ENCODE measurements at places on chromosomes 3 and 15. TPM values are rescaled to one million over a fixed set of nuclear protein-coding genes. Genes with fewer than 3 reads are reported as not detected.
A peak's percentile ranks its signal among the peaks of the same experiment; 100 is the strongest.

DNA sequence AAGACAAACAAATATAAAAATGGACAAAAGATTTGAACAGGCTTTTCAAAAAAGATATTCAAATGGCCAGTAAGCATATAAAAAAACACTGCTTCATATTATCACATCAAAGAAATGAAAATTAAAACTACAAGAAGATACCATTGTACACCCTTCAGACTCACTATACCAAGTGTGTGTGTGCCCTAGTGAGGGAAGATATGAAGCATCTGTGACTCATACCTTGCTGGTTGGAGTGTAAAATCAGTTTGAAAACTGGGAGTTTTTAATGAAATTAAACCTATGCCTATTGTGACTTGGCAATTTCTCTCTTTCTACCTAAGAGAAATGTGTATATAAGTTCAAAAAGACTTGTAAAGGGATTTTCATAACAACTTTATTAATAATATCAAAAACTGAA lies 23.5 kb upstream of the SLC15A2 start:
- H3K27me3 ChIP-seq, result no peaks in the 10 kb centered on the region
- no peak overlapping the region for H3K4me3 ChIP-seq
- peaks cover 6% of the 10 kb centered on the region for H3K4me1 ChIP-seq
- H3K36me3 ChIP-seq, result peaks cover 11% of the 10 kb centered on the region
- DNase-seq, result no peak

DNA sequence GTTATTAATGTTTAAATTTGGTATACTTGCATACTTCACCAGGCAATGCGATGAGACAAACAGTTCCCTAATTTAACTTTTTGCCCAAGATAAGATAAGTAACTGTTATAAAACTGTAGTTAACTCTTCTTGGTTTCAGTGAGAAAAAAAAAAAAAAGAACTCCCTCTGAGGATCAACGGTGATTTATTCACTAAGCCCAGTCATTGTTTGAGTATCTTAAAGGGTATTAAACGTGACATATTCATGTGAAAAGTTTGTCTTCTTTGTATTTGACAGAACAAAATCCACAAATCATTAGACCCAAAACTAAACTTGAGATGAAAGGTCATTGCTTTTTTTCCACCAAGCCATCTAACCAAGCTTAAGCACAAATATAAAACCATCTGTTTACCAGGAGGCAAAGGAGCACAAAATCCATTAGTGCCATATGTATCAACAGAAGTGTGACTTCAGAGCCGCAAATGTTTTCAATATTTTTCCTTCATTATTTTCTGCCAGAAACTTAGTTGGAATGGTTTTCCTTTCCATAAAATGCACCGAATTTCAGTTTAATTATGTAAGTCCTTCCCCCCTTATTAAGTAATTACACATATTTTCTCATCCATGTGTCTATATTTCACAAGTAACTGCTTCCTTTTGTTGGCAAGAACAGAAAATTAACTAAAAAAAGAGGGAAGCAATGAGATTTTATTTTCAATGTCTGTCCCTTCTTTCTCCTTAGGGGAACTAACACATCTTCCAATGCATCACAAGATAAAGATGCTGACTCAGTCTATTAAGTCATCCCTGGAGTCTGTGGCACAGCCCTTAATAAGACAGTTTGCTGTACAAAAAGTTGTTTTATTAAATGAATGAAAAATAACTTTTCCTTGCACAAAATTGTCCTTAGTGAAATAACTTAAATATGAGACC lies 92.2 kb upstream of the RAP2B start:
- no peak overlapping the region for H3K4me3 ChIP-seq
- H3K4me1 ChIP-seq, result peaks cover 3% of the 10 kb centered on the region
- no peak for DNase-seq
- no peaks in the 10 kb centered on the region for H3K27me3 ChIP-seq
- no peaks in the 10 kb centered on the region for H3K36me3 ChIP-seq

DNA sequence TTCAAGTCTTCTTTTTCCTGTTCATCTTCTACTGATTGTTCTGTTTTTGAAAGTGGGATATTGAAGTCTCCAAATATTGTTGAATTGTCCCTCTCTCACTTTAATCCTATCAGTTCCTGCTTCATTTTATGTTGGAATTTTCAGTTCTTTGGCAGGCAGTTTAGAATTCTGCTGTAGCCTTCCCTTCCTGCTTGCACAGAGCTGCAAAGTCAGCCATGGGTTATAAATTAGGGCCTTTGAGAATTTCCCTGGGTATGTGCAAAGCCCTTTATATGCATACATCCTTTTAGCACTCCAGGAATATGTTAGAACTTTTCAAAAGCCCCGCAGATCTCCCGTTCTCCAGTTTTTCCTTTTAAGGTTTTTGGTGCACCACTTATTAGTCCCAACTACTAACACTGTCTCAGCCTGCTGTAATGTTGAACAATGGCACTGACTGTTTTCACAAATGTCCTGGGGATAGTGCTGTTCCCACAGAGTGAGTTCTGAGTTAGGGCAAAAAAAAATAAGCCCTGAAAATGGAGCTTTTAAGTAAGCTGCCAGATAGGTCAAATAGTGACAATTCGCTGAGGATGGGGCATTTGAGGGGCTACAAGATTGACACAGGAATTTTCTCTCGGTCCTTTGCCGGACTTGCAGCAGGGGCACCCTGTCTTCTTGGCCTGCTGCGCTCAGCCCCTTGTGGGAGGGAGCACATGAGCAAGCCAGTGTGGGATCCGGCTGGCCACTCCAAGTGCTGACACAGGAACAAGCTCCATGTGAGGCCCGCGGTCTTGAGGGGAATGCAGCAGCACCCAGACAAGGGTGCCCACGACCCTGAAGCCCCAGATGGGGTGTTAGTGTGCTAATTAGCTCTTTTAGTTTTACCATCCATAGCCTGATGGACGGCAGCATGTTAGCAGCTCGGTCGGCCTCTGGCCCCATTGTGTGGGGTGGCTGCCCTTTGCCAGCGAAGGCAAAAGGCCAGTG lies 96.0 kb downstream of the VPS8 start:
- no peaks in the 10 kb centered on the region for H3K27me3 ChIP-seq
- H3K36me3 ChIP-seq, result peaks cover 24% of the 10 kb centered on the region
- H3K27ac ChIP-seq, result no peak overlapping the region

- no peaks in the 10 kb centered on the region for H3K27me3 ChIP-seq
- peak overlapping the region; percentile 94 for H3K4me3 ChIP-seq
Observed at GRCh38 chr15:25862472-25863110, 536 bp downstream of the ATP10A start.

DNA sequence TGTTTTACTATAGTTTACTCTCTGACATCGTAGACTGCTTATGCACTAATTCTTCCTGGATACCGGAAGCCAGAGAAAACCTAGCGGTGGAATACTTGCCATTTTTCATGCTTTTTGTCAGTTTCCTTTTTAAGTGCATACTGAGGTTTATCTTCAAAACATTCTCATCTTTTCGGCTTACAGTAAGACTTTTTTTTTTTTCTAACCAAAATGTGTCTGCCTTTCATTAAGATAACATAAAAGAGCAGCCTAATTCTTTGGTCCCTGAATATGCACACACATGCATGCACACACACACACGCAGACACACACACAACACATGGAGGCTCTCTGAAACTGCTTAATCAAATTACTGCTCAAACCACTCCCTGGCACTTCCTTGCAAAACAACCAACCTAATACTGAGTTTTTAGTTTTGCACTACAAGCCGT lies 1.3 kb downstream of the ZNF445 start:
- H3K4me3 ChIP-seq, result peak overlapping the region; percentile 88
- H3K27ac ChIP-seq, result peak overlapping the region; percentile 47
- no peaks in the 10 kb centered on the region for H3K36me3 ChIP-seq

DNA sequence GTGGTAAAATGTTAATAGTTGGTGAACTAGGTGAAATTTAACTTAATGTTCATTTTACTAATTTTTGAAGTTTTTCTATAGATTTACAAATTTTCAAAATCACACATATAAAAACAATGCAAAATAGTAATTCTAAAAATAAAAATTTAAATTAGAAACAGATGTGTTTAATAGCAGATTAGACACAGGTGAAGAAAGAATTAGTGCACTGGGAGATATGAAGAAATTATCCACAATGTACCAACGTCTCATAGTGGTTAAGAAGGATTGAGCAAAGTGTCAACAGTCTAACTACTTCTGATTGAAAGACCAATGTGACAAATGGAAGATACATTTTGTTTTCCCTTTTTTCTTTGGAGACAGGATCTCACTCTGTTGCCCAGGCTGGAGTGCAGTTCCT lies 26.5 kb downstream of the SPG11 start:
- no peak for DNase-seq
- peaks cover 31% of the 10 kb centered on the region for H3K4me1 ChIP-seq
- H3K36me3 ChIP-seq, result peaks cover 30% of the 10 kb centered on the region
- H3K27ac ChIP-seq, result no peak overlapping the region
- no peak overlapping the region for H3K4me3 ChIP-seq

GRCh38 chr3:197522183-197522715 lies 33.5 kb downstream of the BDH1 start:
- no peak for DNase-seq
- H3K4me3 ChIP-seq, result no peak overlapping the region
- peaks cover 23% of the 10 kb centered on the region for H3K36me3 ChIP-seq
- H3K27ac ChIP-seq, result no peak overlapping the region
- peaks cover 3% of the 10 kb centered on the region for H3K4me1 ChIP-seq

DNA sequence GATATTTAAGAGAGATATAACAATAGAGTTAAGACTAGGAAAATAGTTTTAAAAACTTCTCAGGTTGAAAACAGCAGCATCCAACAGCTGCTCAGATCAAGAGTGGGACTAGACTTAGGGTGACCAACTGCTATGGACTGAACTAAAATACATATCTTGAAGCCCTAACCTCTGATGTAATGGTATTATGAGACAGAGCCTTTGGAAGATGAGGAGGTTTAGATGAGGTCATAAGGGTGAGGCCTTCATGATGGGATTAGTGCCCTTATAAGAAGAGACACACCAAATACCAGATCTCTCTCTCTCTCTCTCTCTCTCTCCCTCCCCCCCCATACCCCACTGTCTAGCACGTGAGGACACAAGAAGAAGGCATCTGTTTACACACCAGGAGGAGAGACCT lies 37.4 kb upstream of the GALNT15 start:
- H3K27ac ChIP-seq, result no peak overlapping the region
- H3K4me1 ChIP-seq, result no peaks in the 10 kb centered on the region
- H3K36me3 ChIP-seq, result no peaks in the 10 kb centered on the region
- no peak overlapping the region for H3K4me3 ChIP-seq

GRCh38 chr15:100311154-100311625 lies 30.6 kb downstream of the ADAMTS17 start:
- H3K27me3 ChIP-seq, result no peaks in the 10 kb centered on the region
- no peak overlapping the region for H3K4me3 ChIP-seq
- no peak overlapping the region for H3K27ac ChIP-seq
- peaks cover 17% of the 10 kb centered on the region for H3K36me3 ChIP-seq
- H3K4me1 ChIP-seq, result peaks cover 5% of the 10 kb centered on the region
- no peak for DNase-seq

GRCh38 chr3:134682196-134682880 lies 31.5 kb upstream of the KY start:
- H3K27me3 ChIP-seq, result peaks cover 5% of the 10 kb centered on the region
- H3K4me1 ChIP-seq, result no peaks in the 10 kb centered on the region
- H3K27ac ChIP-seq, result no peak overlapping the region
- no peak for DNase-seq

The GRK7 gene
- not detected for total RNA-seq

The RBPMS2 gene
- total RNA-seq, result not detected

The MKRN2 gene
- 32.9 TPM for total RNA-seq

The GPR62 gene
- not detected for total RNA-seq

Data from activated naive CD4-positive, alpha-beta T cell treated with anti-CD3 and anti-CD28 coated beads for 36 hours (primary cell).